ENCODE measurements at places on chromosomes 4 and X.

GRCh38 chr4:163988391-163988790 is 493.9 kb downstream of the TMA16 start:
- DNase-seq: no peak

- DNase-seq: no peak
These were observed 108.8 kb downstream of the NFKB1 start for GRCh38 chr4:102610007-102610406.

DNA sequence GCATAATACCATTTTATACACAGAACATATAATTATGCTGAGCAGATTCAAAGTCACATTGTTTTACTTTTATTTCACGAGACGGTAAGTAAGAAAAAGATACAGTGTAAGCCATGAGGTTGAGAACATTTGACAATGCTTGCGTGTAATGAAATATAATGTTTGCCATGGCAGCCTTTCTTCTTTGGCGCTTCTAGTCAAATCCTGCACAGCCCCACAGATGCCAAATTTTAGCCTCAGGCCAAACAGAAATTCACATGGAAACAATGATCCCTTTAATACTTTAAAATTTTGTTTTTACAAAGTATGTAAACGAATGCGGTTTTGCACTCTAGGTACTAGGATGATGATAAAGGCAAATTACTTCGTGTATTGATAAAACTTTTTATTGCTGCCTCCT is 502.7 kb upstream of the SMIM31 start:
- no peak for DNase-seq

DNA sequence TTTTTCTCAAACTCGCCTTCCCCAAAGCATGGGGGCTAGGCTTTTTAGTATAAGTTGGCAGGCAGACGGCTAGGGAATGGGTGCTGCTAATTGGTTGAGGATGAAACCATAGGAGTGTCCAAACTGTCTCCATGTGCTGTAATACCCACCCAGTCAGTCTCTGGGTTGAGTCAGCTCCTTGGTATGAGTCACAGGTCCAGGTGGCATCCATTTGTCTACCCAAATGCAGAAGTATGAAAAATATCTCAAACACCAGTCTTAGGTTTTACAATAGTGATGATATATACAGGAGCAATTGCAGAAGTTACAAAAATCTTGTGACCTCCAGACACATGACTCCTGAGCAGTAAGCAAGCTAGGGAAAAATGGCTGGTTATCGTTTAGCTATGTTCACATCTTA is 27.4 kb upstream of the CCSER1 start:
- no peak for DNase-seq

DNA sequence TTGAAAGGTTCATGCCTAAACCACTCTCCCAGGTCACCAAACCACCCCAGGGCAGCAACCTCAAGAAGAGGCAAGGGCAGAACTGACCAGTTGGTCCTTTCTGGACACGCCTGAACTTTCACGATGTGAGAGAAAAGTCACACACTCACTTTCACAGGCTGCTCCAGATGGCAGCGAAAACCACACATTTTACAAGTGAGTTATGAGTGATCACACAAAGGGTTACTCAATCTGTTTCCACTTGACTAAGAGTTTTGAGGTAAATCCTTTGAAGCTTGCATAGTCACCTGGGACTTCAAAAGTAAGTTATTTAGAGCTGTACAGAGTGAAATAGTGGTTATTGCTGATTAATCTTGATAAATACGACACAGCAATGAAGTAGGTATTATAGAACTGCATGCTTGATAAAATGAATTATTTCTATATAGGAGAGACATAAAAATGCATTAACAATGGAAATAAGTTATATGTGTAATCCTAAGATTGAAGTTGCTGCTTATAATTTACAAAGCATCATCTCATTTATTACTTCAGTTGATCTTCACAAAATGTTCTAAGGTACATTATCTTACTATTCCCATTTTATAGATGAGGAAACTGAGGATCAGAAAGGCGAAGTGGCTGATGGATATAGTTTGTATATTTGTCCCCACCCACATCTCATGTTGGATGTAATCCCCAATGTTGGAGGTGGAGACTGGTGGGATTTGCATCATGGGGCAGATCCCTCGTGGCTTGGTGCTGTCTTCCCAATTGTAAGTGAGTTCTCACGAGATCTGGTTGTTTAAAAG is 103.0 kb upstream of the KLF3 start:
- no peak for DNase-seq

GRCh38 chrX:51891821-51892551 is 1.4 kb upstream of the MAGED1 start:
- DNase-seq: no peak

DNA sequence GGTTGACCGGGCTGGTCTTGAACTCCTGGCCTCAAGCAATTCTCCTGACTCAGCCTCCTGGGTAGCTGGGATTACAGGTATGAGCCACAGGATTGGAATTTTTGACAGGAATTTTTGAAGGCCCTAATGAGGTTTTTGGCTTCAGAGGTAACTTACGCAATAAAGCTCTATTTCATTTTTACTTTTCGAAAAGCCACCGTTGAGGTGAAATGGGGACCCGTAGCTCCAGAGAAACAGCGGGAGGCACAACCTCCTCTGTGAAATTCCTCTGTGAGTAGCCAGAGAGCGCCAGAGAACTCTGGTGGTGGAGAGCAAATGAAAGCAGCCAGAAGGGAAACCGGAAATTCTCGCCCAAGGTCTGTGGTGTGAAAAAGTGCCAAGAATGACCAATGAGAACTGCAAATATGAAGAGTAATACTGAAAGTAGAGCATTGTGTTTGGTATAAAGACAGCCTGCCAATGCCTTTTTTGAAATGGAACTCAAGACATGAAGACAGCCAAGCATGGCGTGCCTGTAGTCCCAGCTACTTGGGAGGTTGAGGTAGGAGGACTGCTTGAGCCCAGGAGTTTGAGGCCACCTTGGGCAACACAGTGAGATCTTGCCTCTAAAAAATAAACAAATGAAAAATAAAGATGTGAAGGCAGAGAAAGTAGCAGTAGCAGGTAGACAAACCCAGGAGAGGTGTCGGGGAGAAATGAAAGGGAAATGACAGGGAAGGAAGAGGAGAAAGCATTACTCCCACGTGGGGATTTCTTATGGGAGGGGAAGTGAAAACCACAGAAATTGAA is 33.0 kb upstream of the TMEM131L start:
- DNase-seq: no peak

DNA sequence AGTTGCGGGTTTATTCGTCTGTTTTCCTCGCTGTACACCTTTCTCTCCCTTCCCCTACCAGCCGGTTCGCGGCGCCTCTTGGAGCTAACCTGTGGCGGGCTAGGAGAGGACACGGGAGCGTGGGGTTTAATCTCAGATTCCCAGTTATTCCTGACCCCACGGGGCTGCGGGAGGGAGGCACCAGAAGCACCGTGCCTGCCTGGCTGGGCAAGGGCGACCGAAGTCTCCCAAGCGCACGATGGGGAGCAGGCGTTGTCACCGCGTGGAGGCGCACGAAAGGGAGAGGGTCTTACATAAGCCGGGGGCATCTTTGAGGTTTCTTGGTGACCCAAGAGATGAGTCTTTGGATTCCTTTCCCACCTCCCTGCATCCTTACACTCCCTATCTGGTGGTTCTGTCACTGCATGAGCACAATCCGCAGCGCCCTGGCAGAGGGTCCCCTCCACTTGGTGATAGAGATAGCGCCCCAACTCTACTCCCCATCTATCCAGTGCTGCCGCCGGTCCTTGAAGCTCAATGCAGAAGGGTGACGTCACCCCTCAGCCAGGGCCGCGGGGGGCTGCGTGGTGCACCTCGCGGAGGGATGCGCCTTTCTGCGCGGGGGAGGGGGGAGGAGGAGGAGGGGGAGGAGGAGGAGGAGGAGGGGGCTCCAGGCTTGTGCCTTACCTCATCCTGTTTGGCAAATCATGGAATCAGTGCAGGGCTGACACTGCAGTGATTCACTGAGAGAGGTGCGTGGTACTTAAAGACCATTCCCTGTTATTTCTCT is 793 bp downstream of the TSPAN7 start:
- DNase-seq: no peak

DNA sequence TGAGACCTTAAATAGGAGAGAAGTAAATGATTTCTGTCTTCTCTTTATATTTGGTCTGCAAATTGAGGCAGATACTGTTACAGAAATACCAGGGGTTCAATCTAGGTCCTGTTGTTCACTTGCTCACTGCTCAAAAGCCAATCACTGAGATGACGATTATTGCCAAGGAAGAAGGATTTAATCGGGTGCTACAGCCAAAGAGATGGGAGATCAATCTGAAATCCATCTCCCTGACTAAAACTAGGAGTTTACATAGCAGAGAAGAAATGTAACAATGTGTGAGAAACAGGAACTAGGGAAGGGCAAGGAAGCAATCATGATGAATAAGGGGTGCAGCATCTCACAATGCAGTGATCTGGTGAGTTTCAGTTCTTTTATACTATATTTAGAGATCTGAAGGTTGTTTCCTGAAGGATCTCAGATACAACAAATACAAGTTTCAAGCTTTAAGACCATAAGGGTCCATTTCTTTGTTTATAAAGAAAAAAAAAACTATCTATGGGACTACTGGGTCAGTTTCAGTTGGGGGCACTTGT is 117.9 kb upstream of the FAM9B start:
- DNase-seq: no peak

- no peak for DNase-seq
These were observed 38.6 kb upstream of the NAP1L5 start for GRCh38 chr4:88736264-88736663.

DNA sequence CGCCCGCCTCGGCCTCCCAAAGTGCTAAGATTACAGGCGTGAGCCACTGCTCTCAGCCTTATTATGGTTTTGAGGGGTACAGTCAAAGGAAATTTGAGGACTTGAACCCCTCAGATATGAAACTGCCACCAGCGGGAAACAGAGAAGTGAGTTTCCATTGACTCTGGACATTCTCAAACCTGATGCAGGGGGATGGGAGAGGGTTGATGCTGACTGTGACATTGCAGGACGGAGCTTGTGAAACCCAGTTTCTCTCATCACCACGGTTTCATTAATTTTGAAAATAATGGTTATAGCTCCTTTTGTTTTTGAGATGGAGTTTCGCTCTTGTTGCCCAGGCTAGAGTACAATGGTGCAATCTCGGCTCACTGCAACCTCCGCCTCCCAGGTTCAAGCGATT is 18.2 kb upstream of the NKRF start:
- no peak for DNase-seq

GRCh38 chr4:40845154-40845835 is 95.5 kb downstream of the NSUN7 start:
- DNase-seq: no peak

- DNase-seq: no peak
These were observed 551 bp downstream of the NPNT start for GRCh38 chr4:105895583-105896460.

GRCh38 chrX:45715748-45716147 is 515.1 kb upstream of the DIPK2B start:
- no peak for DNase-seq

DNA sequence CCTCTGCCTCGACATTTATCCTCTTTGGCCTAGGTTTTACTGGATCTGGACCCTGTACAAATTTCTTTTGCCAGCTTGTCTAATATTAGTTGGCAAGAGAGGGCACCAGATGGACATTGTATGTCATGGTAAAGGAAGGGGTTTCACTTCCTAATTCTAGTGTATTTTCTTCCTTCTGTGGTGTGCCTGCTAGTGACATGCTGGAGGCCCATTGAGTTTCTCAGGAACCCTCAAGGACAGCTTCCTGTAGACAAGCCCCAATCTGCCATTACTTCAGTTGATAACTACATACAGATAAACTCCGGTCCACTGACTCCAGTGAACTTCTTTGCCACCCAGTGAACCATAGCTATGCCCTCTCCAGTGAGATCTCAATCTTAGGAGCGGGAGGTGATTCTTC is 116.9 kb downstream of the STPG2 start:
- DNase-seq: no peak

GRCh38 chr4:141645611-141646340 is 9.4 kb downstream of the IL15 start:
- DNase-seq: no peak

DNA sequence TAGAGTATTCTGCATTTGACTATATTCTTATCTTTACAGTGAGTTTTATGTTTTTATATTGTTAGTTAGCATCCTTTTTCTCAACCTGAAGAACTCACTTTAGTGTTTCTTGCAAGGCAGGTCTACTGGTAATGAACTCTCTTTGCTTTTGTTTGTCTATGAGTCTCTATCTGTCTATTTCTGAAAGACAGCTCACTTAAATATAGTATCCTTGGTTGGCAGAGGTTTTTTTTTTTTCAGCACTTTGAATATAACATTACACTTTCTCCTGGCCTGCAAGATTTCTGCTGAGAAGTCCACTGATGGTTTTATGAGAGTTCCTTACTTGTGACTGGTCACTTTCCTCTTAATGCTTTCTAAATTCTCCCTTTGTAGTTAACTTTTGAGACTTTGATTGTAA is 32.8 kb upstream of the C4orf54 start:
- no peak for DNase-seq

GRCh38 chr4:68338625-68339024 is 11.3 kb downstream of the YTHDC1 start:
- DNase-seq: no peak

GRCh38 chr4:156596706-156597329 is 374.8 kb downstream of the PDGFC start:
- no peak for DNase-seq

DNA sequence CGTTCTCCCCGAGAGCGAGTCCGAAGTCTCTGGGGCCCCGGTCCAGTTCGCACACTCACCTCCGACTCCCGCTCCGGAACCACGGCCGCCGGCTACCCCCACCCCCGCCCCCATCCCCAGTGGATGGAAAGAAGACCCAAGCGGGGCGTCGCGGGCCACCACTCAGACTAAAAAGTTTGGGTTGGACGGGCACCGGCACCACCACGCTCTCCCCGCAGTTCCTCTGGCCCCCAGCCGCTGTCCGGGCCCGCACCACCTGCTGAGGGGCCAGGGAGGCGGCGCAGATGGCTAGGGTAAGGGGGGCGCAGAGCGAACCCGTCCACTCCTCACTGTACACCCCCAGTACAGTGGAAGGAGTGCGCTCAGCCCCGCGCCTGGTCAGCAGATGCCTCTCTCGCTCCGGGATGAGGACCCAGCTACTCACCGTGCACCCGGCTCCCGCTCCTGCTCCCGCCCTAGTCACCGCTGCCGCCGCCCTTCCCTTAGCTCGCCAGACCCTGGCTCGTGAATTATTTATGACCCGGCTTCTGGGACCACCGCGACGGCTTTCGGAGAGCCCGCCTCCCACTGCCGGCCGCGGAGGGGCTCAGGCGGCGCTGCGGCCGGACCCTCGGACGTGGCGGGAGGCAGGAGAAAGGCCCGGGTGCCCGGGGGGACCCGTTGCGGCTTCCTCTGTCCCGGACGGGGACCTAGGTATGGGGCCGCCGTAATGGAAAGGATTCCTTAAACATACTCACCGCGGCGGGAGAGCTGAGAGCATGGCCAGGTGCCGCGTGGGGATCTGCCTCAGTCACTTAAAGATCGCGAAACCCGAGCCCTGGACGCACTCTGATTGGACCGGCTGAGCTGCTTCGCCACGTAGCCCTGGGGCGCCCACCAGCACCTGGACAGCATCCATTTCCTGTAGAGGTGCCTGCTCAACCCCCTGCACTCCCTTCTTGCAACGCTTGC is at the start of gene PROM1:
Gene PROM1, minus strand, starts transcription at position 783 of the 951 bp plus-strand sequence. CDS start 8,117 bp downstream, outside the sequence.
- DNase-seq: no peak

DNA sequence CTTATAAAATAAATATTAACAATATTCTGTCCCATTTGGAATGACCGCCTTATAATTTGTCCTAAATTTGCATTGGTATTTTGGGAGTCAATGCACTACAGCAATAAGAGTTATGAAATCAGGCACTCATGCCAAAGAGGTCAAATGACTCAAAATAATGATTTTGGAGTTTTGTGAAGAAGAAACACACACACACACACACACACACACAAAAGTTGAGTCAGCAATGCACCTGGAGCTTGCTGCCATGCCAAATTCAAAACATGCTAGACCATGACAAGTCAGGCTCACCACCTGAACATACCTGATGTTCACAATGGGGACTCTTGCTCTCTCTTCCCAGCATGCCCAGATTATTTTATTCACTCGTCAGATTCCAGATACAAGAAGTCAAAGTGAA is 56.7 kb downstream of the PROM1 start:
- no peak for DNase-seq
